ENCODE measurements at places on chromosomes 12 and 14. TPM values are rescaled to one million over a fixed set of nuclear protein-coding genes. Genes with fewer than 3 reads are reported as not detected.

The DCAF4 gene
- total RNA-seq = 27.5 TPM

The TCL1B gene
- not detected for total RNA-seq

The OR6C3 gene
- not detected for total RNA-seq

The SLC38A6 gene
- total RNA-seq = 12.7 TPM

The APAF1 gene
- 14.3 TPM for total RNA-seq
